ENCODE measurements at places on chromosomes 3 and 15.

DNA sequence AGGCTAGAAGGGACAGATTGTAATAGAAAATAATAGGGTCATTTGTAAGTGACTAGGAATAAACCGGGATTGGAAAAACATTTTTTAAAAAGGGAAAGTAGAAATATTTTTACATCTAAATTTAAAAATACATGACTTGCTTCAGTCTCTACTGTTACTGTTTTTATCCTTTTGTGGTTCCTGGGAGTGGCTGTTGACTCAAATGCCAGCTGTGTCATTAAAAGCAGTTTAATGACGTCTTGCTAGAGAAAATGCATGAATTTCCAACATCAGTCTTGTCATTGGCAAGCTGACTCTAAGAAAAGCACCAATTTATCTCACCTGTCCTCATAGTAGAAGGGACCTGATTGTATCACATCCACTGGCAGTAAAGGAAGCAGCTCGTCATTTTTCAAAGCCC is 16.7 kb upstream of the LCMT2 start:
- no peak for DNase-seq

DNA sequence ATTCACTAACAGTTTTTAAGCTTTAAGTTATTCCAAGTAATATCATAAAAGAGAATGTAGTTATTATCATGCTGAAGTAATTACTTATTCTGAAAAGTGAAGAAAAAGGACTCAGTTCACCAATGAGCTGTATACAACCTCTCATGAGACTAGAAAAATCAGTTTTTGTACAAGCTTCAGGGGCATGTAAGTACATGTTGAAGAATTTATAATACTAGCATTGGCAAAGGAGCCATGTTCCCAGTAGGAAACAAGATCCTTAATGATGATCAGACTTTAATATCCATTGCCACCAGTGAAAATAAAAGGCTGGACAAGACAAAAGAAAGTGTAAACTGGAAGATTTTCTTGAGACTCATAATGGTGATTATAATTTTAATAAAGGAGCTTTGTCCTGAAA is 532.8 kb downstream of the PLOD2 start:
- DNase-seq, result no peak

GRCh38 chr15:70672081-70672480 is 91.3 kb downstream of the UACA start:
- DNase-seq, result no peak

GRCh38 chr3:65347166-65347565 is 659.4 kb upstream of the ADAMTS9 start:
- DNase-seq, result no peak

DNA sequence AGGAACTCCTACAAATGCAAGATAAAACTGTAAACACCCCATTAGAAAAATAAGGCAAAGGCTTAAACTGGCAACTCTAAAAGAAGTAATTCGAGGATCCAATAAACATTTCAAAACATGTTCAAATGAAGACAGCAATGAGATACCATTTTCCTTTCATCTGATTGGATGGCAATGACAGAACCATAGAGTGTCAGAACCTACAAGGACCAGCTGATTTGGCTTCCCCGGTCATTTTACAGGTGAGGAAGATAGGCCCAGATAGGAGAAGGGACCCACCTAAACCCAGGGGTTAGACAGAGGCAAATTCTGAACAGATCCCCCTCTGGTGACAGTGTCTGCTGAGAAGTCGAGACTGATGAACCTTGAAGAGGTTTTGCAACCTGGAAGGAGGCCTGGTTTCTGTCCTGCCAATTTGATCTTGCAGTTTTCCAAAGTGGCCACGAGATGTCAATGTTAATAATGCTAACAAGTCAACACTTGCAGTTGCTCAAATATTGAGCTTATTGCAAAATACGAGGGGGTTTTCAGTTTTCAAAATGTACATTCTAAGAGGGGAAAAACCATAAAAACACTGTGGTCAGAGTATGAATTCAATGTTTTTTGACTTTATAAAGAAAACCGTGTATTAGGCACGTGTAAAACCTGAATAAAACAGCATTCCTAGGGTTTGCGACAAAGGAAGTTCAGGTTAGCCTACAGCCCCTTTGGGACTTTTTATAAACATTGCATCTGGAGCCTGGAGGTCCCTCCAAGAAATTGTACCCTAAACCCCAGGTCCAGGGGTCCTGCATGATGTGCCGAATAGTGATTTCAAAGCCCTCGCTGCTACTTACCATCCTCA is 21.5 kb downstream of the CFAP161 start:
- DNase-seq, result peak; percentile 18

GRCh38 chr3:24155276-24155675 is 210.2 kb downstream of the NR1D2 start:
- no peak for DNase-seq

GRCh38 chr3:151265166-151265565 is 13.2 kb downstream of the P2RY14 start:
- DNase-seq, result peak; percentile 3

- no peak for DNase-seq
Measured at GRCh38 chr15:68375191-68375631, 56.8 kb downstream of the ITGA11 start.

- no peak for DNase-seq
Measured at GRCh38 chr3:104044002-104044401, 1322.7 kb upstream of the ALCAM start.

GRCh38 chr15:71349336-71349735 is 234.1 kb downstream of the THSD4 start:
- DNase-seq, result no peak

- no peak for DNase-seq
Measured at GRCh38 chr15:23039917-23040281, 530 bp upstream of the TUBGCP5 start.

DNA sequence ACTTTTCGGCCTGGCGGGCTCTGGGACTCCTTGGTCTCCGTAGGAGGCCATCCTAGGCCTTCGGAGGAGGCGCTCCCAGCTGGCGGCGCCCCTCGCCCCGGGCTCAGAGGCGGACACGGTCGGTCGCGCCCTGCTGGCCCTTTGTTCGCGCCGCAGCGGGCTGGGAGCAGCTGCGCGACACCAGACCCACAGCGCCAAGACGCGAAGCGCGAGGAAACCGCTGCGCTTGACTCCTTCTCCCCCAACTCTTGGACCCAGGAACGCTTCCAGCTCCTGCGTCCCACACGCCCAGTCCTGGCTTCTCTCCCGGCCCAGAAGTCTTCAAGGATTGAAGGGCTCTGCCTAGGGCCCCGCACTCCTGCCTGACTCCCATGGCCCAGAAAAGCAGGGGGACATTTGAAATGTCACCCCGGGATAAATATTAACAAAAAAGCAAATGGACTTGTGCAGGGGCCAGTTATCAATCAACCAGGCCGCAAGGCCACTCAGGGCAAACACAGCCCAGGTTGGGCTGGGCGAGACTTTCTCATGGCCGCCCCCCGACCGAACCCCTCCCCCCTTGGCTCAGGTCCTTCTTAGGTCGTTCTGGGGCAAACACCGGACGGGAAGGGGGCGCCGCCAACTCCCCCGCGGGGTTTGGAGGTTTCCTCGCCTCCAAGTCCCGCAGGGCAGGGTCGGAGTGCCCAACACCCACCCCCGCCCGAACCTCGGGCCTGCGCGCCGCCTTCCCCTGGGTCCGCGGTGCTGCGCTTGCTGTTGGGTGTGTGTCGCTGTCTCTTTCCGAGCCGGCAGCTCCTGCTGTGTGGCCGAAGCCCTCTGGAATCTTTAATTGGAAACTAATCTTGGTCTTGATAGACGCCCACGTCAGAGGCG is 5.1 kb downstream of the ONECUT1 start:
- DNase-seq, result no peak

DNA sequence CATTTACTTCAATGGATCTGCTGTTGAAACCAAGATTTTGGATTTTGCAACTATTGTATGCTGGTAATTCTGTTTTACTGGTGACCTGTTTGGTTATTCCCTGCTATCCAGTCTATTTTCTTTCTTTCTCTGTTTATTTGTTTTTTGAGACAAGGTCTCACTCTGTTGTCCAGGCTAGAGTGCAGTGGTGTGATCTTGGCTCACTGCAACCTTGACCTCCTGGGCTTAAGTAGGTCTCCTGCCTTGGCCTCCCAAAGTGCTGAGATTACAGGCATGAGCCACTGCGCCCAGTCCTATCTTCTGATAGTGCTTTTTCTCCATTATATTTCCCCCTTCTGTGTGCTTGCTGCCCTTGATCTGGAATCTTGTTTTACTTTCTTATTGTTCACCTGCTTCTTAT is 15.6 kb downstream of the USP13 start:
- no peak for DNase-seq

DNA sequence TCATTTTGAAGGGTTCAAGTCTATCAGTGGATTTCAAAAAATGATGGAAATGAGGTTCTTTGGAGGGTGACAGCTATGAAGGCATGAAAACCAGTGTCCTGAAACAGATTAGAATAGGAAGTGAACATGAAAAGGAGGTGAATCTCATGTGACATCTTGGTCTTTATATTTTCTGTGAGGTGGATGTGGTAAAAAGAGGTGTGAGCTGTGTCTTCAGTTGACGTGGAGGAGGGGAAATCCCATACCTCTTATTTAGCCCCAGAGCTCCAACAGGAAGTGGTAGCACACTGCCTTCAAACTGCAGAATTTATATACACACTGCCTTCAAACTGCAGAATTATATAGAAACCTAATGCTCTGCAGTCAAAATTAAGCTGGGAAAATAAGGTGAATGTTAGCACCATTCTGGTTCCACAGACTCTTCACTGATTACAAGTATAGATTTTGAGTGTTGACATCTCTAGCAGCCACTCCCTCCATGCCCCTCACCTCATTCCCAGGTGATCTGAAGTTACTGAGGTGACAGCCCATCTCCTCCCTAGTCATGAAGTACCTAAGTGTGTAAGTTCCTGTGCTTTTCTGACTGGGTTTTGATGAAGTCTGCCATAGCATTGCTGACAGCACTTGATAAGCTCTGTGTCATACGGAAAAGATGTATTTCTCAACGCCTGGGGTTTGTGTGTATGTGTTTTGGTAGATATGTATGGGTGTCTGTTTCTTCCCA is 2.7 kb downstream of the RAB8B start:
- DNase-seq, result peak; percentile 73

DNA sequence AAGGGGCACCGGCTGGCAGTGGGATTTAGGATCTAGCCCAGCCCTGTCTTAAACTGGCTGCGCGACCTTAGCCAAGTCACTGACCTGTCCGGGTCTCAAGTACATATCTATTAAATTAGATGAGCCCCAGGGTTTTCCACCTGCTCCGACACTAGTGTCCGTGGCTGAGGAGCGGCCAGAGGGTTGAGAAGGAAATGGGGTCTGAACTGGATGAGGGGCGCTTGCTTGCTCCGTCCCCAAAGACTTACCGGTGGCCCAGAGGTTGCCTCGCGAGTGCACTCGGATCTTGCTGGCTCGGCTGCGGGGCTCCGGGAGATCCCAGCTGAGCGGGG is 285 bp downstream of the NMB start:
- no peak for DNase-seq

DNA sequence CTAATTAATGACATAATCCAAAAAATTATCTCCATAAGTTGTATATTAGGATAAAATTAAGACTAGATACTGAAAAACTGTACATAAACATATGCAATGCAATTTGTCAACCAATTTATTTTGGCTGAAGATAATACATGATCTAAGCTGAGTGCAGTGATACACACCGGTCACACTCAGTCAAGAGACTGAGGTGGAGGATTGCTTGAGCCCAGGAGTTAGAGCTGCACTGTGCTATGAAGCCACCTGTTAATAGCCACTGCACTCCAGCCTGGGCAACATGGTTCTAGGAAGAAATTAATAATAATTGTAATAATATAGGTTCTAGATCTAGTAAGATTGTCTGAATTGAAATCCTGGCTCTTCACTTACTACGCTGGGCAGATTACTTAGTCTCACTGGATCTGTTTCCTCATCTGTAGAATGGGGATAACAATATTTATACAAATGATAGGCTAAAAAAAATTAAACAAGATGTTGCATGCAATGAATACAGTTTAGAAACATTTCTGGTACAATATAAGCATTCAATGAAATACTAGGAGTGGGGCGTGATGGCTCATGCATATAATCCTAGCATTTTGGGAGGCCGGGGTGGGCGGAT is 15.8 kb downstream of the SLC4A7 start:
- DNase-seq, result no peak

DNA sequence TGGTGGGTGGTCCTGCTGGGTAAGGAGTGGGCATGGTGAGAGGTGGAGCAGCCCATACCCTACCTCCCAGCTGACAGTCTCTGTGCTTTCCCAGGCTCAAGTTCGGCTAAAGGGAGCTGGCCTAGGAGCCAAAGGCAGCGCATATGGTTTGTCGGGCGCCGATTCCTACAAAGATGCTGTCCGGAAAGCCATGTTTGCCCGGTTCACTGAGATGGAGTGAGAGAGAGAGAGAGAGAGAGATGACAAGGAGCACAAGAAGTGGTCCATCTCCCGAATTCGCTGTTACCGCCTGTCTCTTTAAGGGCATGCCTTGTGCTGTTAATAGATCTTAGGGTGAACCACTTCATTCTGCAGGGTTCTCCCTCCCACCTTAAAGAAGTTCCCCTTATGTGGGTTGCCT is 29.5 kb downstream of the RBM5 start:
- DNase-seq, result no peak

- DNase-seq, result no peak
Measured at GRCh38 chr15:65979316-65979715, 110.0 kb downstream of the RAB11A start.

GRCh38 chr3:140809316-140809715 is 131.5 kb downstream of the TRIM42 start:
- no peak for DNase-seq

GRCh38 chr3:151276687-151277042 is 1.7 kb downstream of the P2RY14 start:
- DNase-seq, result no peak

DNA sequence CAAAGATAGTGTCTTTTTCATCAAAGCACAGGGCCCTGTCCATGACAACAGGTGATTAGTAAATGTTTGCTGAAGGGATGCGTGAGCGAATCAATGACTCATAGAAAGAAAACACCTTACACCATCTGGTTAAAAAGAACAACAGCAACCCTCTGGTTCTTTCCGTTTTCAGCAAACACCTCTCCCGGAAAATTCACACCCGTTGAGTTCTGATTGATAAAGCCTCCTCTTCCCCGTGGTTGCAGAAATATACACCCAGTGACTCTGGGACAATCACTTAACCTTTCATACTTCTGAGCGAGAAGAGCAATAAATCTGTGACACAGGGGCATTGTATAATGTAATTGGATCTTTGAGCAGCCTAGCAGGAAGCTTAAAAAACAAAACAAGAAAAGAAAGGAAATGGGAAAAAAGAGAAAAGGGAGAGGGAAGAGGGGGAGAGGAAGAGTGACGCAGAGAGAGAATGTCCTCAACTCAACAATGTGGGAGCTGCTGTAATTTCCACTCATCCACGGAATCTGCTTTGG is 37.6 kb downstream of the ADAMTS9 start:
- no peak for DNase-seq

DNA sequence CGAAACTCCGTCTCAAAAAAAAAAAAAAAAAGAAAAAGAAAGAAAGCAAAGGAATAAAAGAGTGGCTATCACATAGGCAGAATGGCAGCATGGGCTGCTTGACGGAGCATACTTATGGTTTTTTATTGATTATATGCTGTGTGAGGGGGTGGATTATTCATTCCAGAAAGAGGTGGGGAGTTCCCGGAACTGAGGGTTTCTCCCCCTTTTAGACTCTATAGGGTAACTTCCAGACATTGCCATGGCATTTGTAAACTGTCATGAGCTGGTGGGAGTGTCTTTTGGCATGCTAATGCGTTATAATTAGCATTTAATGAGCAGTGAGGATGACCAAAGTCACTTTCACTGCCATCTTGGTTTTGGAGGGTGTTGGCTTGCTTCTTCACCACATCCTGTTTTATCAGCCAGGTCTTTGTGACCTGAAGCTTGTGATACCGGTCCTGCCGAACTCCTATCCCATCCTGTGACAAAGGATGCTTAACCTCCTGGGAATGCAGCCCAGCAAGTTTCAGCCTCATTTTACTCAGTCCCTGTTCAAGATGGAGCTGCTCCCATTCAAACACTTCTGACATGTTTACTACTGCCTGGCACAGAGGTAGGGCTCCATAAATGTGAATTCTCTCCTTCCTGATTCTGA is 15.8 kb upstream of the ABHD17C start:
- DNase-seq, result no peak
